ENCODE measurements at places on chromosomes 12 and 14. TPM values are rescaled to one million over a fixed set of nuclear protein-coding genes. Genes with fewer than 3 reads are reported as not detected.

MMP17 gene
- total RNA-seq, result 18.5 TPM

CCDC85C gene
- total RNA-seq, result 0.77 TPM

MSI1 gene
- not detected for total RNA-seq

OTX2 gene
- not detected for total RNA-seq

CRIP2 gene
- total RNA-seq, result 60.6 TPM

MLF2 gene
- 186 TPM for total RNA-seq

FAM186B gene
- total RNA-seq, result not detected

C14orf93 gene
- total RNA-seq, result 5.4 TPM

PTPN21 gene
- 10.2 TPM for total RNA-seq

COA8 gene
- total RNA-seq, result 58.4 TPM

CCDC88C gene
- 0.85 TPM for total RNA-seq

KRT6C gene
- total RNA-seq, result not detected

PNMA1 gene
- 28.1 TPM for total RNA-seq

SBNO1 gene
- 14.0 TPM for total RNA-seq

PDE3A gene
- 3.7 TPM for total RNA-seq

PHETA1 gene
- total RNA-seq, result 18.3 TPM

PARP2 gene
- total RNA-seq, result 4.1 TPM

PMCH gene
- total RNA-seq, result not detected

PGF gene
- 10.8 TPM for total RNA-seq

ESPL1 gene
- total RNA-seq, result 1.8 TPM

IFNG-AS1 gene
- total RNA-seq, result not detected

SERPINA1 gene
- not detected for total RNA-seq

PLCZ1 gene
- not detected for total RNA-seq

PLEKHD1 gene
- total RNA-seq, result not detected

PZP gene
- not detected for total RNA-seq

BHLHE41 gene
- 2.0 TPM for total RNA-seq

PTPRQ gene
- total RNA-seq, result 2.3 TPM

FAIM2 gene
- total RNA-seq, result 21.1 TPM

KLRG1 gene
- total RNA-seq, result 0.26 TPM

ASB2 gene
- total RNA-seq, result not detected

CPNE6 gene
- not detected for total RNA-seq

CCDC196 gene
- total RNA-seq, result not detected

PARPBP gene
- total RNA-seq, result 2.0 TPM

HOXC9 gene
- total RNA-seq, result 1.3 TPM

MANSC4 gene
- not detected for total RNA-seq

C12orf50 gene
- not detected for total RNA-seq

KRT75 gene
- total RNA-seq, result not detected

C1QL4 gene
- not detected for total RNA-seq

SLC7A8 gene
- total RNA-seq, result 4.3 TPM

FGD4 gene
- 7.5 TPM for total RNA-seq

CKB gene
- total RNA-seq, result 150 TPM
